Activated naive CD4-positive, alpha-beta T cell (primary cell): ENCODE measurements at places on chromosomes 4 and X.
A peak's percentile ranks its signal among the peaks of the same experiment; 100 is the strongest.

GRCh38 chr4:178309890-178310289 lies 867.7 kb upstream of the AGA start:
- DNase-seq, result no peak

- no peak for DNase-seq
Observed at GRCh38 chrX:70422851-70423341, at the start of gene GDPD2. TSS of gene GDPD2 (plus strand) at chrX:70423314. CDS start at chrX:70424985, 1,671 bp downstream.

- no peak for DNase-seq
Observed at GRCh38 chrX:74274516-74274915, 29.5 kb upstream of the ZCCHC13 start.

DNA sequence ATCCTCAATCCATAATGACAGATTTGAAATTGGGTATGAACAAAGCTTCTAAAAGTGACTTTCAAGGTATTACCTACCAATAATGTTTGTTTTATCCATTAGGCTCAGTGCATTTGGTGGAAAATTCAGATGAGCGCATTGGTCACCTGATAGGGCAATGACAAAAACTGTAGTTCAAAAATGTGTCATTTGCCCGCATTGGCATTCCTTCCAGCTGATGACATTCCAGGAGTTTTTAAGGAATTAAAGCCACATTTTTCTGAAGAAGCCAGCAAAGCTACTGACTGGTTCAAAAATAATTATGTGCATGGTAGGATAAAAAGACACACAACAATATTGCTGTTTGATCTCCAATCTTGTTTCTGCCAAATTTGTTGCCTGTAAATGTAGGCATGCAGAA lies 473.4 kb upstream of the CPEB2 start:
- DNase-seq, result no peak

DNA sequence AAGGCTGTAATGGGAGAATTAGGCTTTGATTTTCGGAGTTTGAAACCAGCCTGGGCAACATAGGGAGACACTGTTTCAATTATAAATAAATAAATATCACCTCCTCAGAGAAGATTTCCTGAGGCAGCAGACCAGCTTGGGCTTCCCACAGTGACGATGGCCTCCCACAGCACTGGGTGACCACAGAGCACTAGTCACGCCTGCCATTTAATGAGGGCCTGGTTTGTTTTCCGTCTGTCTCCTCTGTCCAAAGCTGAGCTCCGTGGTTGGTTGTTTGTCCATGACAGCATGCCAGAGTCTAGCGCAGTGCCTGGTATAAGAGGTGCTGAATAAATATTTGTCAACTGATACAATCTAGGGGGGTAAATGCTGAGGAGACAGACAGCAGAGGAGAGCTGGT lies 10.4 kb upstream of the PDGFRA start:
- DNase-seq, result no peak

GRCh38 chr4:2241003-2241402 lies 918 bp downstream of the HAUS3 start:
- DNase-seq, result no peak

DNA sequence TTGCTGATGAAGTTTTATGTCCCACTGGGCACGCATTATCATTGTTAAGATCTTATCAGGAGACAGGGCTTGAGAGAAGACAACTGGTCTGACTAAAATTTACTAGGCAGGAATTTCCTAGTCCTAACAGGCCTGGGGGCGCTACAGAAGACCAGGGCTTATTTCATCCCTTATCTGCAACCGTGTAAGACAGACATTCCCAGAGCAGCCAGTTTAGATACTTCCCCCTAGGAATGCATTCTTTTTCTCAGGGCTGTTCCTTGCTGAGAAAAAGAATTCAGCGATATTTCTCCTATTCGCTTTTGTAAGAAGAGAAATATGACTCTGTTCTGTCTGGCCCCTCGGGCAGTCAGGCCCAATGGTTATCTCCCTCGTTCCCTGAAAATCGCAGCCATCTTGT lies 93.8 kb downstream of the TLL1 start:
- no peak for DNase-seq

DNA sequence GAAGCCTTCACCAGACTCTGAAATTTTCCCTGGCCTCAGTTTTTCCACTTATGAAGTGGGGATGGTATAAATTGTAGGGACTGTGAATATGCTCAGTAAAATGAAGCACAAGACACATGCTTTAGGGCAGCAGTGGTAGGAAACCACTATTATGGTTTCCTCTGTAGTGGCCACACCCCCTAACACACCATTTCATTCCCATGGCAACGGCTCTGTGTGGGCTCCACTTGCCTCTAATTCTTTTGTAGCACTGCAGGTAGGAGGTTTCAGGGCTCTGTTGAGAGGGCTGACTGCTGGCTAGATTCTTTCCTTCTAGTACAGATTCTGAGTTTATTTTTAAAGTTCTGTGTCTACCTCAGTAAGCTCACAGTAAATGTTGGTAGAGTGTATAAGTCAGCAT lies 3.5 kb upstream of the VMA21 start:
- peak; percentile 1 for DNase-seq

GRCh38 chr4:17958181-17958580 lies 63.4 kb downstream of the LCORL start:
- no peak for DNase-seq

DNA sequence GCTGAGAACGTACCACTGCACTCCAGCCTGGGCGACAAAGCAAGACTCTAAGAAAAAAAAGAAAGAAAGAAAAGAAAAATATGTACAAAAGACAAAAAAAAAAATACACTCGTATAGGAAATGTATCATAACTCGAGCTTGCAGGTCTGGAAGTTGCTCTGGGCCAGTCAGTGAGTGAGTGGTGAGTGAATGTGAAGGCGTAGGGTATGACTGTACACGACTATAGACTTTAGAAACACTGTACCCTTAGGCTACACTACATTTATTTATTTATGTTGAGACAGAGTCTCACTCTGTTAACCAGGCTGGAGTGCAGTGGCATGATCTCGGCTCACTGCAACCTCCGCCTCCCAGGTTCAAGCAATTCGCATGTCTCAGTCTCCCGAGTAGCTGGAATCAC lies 29.4 kb downstream of the EVC2 start:
- DNase-seq, result no peak

DNA sequence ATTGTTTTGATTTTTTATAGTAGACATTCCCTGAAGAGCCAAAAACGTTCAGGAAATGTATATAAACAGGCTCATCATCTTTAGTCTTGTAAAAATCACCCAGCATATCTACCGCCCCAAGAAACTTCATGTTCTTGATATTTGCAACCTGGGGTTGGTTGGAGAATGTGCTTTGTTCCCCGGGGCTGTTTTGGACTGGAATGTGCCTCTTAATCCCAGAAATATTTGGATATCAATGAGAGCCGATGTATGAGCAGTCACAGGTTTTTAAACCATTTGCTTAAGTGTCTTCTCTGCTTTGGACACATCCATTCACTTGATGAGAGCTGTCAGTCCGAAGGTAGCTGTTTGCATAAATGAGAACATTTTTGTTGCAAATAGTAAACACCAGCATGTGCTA lies 449.7 kb downstream of the PCDH7 start:
- no peak for DNase-seq

DNA sequence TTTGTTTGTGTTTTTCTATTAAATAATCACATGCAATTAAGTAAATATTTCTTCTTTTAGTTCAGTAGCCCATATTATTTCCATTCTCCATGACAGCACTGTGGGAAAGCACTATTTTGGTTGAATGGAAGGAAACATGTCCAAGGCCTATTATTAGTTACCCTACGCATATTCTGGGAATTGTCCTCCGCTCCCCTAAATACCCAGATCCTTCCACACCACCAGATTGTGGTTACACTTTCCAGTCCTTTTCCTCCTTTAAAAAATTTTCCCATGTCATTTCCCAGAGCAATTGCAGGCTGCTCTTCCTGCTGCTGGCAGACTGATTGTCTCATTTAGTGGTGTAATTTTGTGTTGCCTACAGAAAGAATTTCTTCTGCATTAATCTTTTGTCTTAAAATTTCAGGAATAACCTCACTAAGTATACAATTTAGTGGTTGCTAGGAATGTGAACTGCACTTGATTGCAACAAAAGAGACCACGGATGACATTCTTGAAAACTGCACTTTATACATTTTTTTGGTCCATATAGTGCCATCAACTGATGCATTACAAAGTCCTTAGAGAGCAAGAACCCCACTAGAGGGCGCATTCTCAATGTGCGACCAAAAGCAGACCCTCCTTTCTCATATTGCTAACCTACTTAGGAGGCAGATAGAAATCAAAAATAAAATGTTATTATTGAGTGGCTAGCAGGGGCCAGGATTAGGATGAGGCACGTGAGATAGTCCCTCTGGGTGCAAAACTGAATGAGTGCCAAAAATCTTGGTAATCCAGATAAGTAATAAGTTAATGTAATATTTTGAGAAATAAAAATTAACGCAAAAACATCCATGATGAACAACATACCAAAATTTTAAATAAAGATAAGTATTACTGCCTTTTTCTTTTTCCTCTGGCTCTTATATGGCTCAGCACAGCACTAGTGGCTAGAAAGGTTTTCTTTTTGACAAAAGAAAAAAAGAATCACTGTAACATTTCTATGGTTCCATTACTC lies 98.8 kb upstream of the IQCM start:
- no peak for DNase-seq
